Fibroblast of the conjunctiva (primary cell): ENCODE measurements at places on chromosomes 13 and 19.

GRCh38 chr19:50459638-50460037 lies 16.7 kb upstream of the EMC10 start:
- no peak for DNase-seq

DNA sequence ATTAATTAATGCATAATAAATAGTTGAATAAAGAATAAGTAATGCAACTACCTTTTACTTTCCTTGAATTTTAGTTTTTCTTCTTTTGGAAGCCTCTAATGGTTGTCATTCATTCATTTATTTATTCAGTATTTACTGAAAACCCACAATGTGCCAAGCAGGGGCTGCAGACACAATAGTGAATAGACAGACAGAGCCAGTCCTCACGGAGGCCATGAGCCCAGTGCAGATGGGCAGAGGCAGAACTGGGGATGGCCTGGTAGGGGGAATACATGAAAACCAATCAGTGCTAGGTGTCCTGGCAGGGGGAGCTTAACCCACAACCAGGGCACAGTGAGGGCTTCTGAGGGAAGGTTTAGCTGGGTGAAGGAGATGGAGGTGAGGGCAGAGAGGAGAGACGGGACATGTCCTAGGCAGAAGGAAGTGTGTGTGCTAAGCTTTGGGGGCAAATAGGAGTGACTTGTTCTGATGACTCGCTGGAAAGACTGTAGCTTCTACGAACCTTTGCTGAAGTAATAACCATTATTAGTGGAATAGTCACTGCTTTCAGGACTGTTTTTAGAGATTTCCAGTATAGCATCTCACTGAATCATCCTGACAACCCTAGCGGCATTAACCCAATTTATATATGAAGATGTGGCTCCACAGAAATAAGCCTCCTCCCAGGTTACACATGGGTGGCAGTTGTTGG lies 55.9 kb downstream of the ERCC5 start:
- no peak for DNase-seq

DNA sequence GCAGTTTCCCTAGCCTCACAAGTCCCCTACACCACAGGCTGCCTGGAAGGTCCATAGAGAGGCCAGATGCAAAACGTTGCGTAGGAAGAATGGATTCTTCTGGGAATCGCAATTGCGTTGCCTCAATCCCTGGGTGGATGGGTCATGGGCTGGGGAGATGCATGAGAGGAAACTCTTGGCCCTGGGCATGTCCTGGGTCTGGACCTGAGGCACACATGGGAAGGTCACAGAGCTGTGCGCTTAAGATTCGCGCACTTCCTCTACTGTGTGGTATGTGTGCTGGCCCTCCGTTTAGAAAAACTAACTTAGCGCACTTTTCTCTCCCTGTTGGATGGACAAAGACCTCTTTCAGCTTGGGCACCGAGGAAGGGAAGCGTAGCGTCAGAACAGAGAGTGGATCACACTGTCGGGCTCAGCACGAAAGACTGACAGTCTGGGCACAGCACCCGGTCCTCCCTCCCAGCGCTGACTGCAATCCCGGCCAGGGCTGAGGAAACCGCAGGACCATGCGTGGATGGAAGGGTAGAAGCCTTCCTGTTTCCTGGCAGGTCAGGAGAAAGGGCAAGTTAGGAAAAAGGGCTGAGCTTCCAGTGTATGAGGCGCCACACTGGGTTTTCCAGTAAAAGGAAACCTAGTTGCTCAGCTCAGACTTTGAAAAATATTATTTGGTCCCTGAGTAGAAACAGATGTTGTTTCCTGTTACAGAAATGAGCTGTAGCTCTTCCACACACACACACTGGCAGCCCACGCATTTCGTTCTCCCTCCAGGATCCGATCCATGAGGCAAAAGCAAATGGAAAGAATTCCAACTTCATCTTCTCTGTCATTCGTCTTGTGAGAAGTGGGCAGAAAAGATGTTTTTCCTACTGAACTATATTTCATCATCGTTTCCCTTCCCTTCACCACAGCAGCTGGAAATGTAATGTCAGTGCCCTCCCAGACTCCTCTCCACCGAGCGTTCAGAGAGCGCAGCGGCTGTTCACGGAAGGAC lies 86.0 kb downstream of the ING1 start:
- DNase-seq: peak; percentile 61

DNA sequence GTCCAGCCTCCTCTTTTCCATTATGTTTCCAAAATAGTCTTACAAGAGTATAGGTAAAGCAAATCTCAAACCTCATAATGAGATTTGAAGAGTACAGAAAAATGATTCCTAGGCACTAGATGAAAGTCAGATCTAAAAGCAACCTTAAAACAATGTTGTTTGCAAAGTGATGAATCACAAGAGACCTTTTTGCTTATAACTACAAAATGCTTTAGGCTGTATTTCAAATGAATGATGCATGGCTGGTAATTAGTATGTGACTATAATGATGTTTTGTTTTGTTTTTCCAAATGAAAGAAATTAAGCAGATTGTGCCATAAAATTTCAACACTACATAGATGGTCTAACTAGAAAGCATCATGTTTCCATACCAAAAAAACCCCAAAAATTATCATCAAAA lies 272.7 kb downstream of the DIAPH3 start:
- no peak for DNase-seq

- DNase-seq: no peak
Measured at GRCh38 chr19:3179739-3180293, 1.2 kb downstream of the S1PR4 start.

DNA sequence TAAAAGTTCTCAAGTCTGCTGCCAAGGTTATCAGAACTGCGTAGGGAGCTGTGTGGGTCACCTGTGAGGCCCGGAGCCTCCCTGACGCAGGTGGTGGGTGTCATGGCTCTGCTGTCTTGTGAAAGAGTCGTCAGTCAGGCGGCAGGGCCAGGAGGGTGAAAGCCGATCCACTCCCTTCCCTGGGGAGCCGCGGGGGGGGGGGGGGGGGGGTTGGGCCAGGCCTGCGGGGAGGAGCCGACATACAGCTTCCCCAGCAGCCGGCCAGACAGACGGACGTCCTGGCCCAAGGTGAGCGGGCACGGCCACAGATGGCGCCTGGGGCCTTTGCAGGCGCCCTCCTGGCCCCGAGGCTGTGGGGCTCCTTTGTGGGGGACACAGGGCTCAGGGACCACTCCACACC lies 12.4 kb downstream of the SBNO2 start:
- DNase-seq: no peak

DNA sequence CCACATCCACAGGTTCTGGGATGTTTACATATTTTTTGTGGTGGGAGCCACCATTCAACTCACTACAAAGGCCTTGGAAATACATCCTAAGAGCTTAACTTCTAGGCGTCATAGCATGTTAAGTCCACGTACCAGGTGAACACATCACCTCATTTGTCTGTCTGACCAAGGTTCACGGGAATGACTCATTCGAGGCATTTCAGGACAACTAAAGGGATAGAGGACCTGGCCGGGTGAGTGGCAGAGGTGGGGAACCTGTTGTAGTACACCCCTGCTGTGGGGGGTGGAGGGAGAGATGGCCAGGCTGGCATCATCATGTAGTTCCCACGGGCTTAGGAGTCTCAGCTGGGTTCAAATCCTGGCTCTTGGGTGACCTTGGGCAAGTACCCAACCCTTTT lies 51.5 kb downstream of the BICRA start:
- no peak for DNase-seq

DNA sequence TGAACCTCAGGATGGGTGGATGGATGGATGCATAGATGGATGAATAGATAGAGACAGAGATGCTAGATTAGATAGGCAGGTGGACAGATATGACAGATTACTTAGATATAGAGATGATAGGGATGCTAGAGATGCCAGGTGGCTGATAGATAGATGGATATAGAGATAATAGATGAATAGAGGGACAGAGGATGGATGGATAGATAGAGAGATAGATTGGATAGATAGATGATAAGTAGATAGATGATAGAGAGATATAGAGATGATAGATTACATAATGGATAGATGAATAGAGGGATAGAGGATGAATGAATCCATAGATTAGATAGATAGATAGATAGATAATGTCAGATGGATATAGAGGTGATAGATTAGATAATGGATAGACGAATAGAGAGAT lies 88.4 kb upstream of the TM9SF2 start:
- DNase-seq: no peak

DNA sequence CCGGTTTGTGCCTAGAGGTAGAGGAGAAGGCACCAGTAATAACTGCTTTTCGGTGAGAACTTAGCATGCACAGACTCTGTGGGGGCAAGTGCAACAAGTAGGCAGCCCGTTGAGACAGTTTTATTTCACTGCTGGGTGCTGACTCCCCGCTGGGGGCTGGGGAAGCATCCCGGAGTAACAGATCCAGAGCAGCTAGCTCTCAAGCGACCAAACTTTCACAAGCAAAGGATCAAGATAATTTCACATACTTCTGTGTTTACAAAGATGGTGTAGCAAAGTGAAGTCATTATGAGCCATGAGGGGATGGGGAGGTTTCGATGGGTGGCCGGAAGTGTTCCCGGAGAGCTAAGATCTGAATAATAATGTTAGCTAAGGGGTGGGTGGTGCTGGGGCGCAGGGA lies 2.8 kb downstream of the NACC1 start:
- no peak for DNase-seq

GRCh38 chr19:6384381-6384780 lies 8.6 kb downstream of the GTF2F1 start:
- DNase-seq: no peak

- no peak for DNase-seq
Measured at GRCh38 chr13:73542446-73542845, 483.6 kb downstream of the KLF5 start.

DNA sequence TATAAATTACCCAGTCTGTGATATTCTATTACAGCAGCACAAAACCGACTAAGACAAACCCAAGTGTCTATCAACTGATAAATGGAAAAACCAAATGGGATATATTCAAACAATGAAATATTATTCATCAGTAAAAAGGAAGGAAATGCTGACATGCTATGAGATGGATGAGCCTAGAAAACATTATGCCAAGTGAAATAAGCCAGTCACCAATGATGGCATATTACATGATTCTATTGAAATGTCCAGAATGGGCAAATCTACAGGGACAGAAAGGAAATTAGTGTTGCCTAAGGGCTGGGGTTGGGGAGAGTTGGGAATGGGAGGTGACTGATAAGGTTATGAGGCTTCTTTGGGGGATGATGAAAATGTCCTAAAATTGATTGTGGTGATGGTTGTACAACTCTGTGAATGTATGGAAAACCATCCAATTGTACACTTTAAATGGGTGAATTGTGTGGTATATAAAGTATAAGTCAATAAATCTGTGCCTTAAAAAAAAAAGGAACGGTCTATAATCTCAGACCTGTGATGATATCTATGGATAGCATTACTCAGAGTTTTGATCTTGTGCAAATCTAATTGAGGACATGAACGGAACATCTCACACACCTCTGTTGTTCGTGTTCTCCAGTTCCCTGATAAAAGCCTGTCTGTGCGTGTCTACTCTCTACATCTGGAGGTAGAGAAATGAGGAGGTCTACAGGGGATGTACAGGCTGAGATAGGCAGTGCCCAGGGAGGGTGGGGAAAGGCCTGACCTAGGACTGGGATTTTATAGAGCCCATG lies 49.0 kb downstream of the TNFRSF19 start:
- DNase-seq: no peak

- no peak for DNase-seq
Measured at GRCh38 chr13:45604892-45605291, 10.6 kb downstream of the ERICH6B start.

DNA sequence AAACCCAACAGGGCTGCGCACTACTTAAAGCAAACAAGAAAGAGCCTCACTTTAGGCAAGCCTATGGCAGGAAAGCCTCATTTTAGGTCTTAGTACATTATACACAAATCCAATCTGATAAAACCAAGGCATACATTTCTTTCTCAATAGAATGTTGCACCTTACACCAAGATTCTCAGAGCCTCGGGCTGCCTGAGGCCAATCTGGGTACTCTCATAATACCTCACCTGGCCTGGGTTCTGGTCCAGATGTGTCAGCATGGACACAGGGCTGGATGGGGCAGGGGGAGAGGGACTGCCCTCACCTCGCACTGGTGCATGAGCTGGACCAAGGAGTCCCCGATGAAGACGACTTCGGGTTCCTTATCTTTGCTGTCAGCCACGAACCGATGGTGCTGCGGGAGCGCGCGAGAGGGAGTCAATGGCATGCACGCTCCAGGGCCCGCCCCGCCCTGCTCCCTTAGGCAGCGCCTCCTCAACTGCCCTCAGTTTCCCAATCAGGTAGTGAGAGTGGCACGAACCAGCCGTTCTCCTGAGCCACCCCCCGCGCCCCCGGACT lies at the start of gene PRR19:
TSS of gene PRR19 (plus strand) at position 487 of the 558 bp plus-strand sequence. CDS start 7,453 bp downstream, outside the sequence.
- no peak for DNase-seq

DNA sequence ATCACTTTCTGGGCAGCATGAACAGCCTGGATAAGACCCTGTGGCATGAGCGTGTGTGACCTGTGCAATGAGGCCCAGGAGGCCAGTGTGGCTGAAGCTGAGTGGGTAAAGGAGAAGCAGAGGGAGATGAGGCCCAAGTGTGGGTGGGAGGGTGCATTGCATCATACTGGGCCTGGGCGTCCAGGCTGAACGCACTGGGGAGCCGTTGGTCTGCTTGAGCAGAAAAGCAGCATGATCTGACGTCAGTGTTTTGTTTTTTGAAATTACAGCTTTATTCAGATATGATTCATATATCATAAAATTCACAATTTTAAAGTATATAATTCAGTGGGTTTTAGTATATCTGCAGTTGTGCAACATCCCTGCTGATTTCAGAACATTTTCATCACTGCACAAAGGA lies 409.7 kb downstream of the HS6ST3 start:
- no peak for DNase-seq

GRCh38 chr13:104701591-104701990 lies 1635.4 kb upstream of the SLC10A2 start:
- no peak for DNase-seq

- DNase-seq: no peak
Measured at GRCh38 chr13:28333204-28333881, 161.6 kb downstream of the FLT1 start.

GRCh38 chr19:29873024-29873800 lies 61.4 kb downstream of the CCNE1 start:
- no peak for DNase-seq

DNA sequence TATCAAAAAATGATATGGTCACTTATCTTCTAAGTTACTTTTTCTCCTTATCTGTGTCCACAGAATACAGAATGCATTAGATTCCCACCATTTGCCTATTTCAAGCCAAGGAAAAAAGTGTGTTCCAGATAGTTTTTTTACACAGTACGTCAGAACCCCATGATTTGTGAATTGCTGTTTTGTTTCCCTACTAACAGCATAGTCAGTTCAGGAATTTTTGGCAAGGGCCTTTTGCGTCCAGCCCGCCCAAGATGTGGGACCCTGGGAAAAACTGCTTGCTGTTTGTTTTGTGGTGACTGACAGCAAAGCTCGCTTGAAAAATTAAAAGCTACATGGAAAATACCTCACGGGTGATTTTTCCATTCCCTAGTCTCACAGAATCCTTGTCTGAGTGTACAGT lies 20.4 kb upstream of the FAM216B start:
- DNase-seq: no peak
